ENCODE measurements at places on chromosomes 2 and 18. TPM values are rescaled to one million over a fixed set of nuclear protein-coding genes. Genes with fewer than 3 reads are reported as not detected.

- DNase-seq = no peak
Observed at GRCh38 chr2:219252900-219253752, at the start of gene TUBA4B. Gene TUBA4B, plus strand, starts transcription at chr2:219253243. Its CDS starts 165 bp downstream, at chr2:219253408.

DNA sequence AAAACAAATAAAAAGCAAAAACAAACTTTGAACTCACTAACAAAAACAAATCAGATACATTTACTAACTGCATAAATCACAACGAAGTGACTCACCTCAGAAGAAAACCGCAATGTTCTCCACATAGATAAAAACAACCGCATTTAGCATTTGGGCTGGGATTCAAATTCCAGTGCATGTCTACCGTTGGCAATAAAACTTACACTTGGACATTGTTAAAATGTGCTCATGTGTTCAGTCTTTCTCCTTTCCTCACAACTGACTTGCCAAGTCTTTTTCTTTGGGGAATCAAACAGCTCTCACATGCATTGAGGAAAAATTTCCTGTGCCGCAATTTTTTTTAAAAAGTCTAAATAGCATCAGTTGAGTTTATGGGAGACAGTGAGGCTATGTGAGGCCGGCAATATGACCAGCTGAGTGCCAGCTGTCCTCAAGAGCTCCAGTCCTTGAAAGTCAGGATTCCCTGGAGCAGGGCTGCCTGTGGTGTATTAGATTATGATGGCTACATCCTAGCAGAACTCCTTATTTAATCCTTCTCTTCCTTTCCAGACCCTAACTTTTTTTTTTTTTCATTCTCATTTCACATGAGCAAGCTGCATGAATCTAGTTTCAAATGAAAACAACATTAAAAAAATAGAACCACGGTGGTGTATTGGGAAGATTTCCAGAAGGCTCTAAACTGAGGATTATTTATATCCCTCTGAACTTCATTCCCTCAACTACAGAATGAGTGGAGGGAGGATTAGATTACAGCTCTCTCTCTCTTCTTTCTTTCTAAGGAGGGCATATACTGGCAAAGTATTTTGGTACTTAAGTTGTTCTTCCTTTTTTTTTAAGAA is 70.2 kb upstream of the MEIS1 start:
- DNase-seq = no peak

DNA sequence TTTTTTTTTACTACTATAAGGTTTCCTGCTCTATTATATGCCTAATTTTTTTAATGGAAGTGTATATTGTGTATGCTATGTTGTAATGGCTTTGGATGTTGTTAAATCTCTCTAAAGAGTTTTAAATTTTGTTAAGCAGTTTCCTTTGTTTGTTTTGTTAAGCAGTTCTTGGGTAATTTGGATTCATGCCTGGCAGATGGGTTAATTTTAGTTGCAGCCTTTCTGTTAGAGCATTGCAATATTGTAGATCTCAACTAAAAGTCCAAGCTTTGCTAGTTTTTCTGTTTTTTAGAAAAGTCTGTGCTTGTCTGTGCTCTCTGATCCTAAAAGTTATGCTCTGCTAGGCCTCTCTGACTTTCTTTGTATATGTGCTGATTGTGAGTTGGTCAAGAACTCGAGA is 1229.0 kb upstream of the NRXN1 start:
- no peak for DNase-seq

DNA sequence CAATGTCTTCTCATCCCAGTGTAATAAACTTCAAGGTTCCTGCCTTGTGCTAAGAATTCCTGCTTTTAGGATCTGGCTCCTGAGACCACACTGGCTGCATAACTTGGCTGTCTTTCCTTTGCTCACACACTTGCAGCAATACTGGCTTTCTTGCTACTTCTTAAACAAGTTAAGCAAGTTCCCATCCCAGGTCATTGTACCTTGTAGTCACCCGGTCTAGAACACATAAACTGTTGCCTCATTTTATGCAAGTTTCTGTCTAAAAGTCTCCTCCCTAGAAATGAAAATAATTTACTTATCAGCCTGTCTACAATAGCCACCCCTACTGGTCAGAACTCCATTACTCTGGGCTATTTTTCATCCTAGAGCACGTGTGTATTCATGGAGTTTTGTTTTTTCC is 887.9 kb upstream of the FAM98A start:
- no peak for DNase-seq

DNA sequence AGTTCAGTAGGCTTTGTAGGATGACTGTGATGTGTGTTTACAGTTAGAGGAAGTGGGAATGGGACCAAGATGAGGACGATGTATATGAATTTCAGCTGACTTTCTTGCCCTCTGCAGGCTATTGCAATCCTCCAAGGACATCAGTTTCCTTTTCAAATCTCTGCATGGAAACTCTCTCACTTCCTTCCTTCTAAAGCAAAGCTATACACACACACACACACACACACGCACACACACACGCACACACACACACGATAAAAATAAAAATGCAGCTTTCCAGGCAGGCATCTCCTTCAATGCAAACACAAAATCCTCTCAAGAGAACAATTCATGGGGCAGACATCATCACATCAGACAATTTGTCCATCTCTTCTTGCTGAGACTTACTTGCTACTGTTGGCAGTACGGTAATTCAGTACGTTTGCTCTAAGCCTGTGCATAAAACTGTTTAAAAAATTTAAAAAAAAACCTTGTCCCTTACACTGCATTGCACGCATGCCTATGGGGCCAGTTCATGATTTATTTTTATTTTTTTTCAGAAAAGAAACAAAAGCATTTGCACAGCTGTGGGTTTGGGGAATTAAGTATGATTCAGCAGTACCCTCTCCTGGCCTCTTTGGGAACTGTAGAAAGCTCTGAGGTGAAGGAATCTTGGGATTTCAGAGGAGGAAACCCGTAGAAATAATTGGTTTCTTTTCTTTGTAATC is 27.1 kb upstream of the ICOS start:
- no peak for DNase-seq

Gene OXER1
- total RNA-seq = 1.0 TPM

Gene UGT1A8
- total RNA-seq = not detected

Gene MC5R
- total RNA-seq = not detected

Gene GNAL
- total RNA-seq = 7.5 TPM

DNA sequence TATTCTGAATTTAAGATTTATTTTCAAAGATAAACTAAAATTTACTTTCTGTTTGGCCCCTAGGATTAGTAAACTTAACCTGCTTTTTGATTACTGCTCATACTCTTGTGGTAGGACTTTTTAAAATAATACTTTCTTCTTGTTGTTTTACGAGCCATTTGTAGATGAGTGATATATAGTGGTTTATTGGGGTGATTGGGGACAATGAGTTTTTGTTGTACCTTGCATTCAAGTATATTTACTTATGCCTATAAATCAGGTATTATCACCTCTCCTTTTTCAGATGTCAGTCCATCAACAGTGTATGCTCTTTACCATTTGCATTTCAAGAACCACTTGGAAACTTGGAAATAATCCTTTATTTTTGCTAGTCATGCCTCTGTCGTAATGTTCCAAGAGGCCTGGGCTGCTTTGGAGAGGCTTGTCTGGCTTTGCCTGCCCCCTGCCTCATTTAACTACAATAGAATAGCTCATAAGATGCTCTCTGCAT is 131.3 kb downstream of the COMMD1 start:
- no peak for DNase-seq
